Stimulated activated CD8-positive, alpha-beta memory T cell treated with anti-CD3 and anti-CD28 coated beads, Interleukin-4, amount 100 ng/mL, for 48 hours (primary cell): ENCODE measurements at places on chromosomes 6 and 20.

- no peak for DNase-seq
Observed at GRCh38 chr6:25601800-25602673, 50.0 kb upstream of the SCGN start.

DNA sequence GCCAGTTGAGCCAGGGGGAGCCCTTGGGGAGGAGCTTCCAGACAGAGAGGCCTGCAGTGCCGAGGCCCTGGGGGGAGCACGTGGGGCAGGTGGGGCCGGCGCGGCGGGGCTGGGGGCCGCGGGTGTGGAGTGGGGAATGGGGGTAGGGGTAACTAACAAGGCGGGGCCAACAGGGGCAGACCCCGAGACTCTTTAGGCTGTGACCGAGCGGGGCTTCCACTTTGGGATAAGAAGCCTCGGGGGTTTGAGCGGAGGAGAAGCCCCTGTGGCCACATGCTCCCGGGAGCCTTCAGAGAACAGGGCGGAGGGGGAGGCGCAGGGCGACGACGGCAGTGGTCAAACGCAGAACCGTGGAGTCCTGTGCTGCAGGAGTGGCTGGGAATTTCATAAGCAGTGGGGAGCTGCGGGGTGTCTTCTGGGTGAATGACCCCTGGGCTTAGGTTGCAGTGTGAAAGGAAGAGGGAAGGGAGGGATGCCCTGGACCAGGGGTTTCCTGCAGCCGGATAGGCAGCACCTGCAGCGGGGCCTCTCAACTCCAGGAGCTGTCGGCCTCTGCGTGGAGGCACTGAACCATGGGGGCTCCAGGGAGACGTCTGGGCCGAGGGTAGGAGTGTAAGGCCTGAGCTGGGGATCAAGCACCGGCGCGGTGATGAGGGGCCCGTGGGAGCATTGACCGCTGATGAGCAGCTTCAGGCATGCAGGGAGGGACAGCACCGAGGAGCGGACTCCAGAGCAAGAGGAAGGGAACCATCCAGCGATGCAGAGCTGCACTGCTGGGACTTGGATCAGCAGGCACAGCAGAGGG, 121.0 kb downstream of the SYNDIG1 start:
- no peak for DNase-seq

- no peak for DNase-seq
Observed at GRCh38 chr20:39638731-39639130, 676.6 kb downstream of the DHX35 start.

- DNase-seq = no peak
Observed at GRCh38 chr6:132780770-132781371, 17.6 kb downstream of the SLC18B1 start.

DNA sequence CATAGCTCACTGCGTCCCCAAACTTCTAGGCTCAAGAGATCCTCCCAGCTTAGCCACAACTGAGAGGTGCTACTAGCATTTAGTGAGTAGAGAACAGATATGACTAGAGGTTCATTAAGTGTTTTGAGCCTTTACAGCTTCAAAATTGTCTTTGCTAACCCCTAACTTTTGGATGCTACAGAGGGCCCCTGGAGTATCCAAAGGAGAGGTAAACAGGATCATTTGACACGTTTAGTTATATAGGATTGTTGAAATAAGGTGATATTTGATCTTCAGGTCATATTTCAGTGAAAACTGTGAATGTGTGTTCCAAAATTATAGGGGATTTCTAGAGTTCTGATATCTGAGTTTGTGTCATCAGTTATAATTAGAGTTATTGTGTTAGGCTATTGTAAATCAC, 19.2 kb upstream of the HFE start:
- no peak for DNase-seq

DNA sequence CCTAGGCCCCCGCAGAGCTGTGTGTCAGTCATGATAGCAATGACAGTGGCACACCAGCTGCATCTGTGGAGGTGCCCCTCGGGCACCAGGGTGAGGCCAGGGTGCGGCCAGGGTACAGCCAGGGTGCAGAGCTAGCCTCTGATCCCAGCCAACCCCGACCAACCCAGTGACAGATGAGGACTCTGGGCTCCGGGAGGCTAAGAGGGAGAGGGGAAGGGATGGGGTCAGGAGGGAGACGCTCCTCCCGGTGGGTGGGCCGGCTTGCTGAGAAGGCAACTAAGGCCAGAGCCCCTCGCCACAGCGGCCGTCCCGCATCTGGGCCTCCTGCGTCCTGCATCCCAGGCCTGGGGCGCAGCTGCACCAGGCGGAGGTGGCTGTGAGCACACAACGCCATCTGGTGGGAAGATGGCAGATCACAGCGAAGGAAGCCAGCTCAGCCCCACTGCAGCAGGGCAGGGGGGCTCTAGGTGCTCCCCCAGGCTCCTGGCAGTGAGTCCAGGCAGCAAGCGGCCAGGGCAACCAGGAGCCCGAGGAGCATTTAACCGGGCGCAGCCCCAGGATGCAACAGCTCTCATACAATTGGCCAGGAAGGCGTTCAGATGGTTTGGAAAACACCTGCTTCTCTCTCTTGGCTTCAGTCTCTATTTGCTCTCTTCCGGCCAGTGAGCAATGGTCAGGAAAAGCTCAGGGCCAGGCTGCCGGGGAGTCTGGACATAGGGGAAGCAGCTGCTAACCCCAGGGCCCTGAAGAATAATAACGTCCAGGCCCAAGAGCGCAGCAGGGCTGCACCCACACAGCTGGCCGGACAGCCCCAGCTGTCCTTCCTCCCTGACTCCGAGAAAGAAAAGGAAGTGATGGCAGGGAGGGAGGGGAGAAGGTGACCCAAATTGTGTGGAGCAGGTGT, 169.4 kb downstream of the TAF4 start:
- peak; percentile 47 for DNase-seq

DNA sequence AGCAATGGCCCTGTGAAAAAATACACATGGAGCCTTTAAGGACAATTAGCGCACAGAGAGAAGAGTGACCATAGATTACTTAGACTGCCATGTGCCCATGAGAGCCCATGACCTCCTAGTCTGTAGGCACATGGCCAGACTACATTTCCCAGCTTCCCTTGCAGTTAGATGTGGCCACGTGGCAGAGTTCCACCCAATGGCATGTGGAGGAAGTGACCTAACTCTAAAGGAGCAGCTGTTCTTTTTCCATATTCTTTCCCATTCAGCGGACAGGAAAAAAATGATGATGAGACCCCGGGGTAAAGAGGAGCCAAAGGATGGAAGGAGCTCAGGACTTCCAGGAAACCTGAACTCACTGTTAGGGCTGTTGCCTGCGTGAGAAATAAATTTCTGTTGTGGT, 116.6 kb downstream of the CBLN4 start:
- DNase-seq = no peak

DNA sequence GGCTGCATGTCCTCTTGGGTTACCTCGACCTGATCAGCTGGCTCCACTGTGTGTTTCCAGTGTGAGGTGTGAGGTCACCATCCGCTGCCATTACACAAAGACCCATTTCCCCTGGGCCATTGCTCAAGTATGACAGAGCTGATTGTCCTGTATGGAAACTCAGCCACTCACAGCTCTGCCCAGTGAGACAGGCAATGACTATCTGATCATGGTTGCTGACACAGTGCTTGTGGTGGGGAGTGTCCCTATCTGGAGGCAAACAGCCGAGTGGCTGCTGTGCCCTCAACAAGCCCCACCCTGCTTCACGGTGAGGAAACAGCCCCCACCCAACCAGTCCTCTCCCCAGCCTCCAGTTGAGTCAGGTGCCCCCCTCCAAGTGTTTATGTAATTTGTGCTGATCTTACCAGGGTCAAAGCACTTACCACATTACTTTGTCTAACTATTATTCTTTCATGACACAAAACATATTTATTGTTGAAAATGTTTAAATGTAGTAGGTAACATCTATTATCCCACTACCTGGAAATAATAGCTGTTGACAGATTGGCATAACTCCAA, 11.7 kb upstream of the MAPK13 start:
- DNase-seq = peak; percentile 74

- no peak for DNase-seq
Observed at GRCh38 chr6:153001767-153002612, 519 bp downstream of the MTRF1L start.

GRCh38 chr6:70686548-70687133, 19.0 kb downstream of the SMAP1 start:
- no peak for DNase-seq

DNA sequence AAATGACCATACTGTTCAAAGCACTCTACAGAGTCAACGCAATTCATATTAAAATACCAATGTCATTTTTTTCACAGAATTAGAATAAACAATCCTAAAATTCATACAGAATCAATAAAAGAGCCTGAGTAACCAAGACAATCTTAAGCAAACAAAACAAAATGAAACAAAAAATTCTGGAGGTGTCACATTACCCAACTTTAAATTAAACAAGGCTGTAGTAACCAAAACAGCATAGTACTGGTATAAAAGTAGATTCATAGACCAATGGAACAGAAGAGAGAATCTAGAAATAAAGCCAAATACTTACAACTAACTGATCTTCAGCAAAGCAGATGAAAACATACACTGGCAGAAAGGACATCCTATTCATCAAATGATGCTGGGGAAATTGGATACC, 346.9 kb upstream of the JAG1 start:
- DNase-seq = no peak

- DNase-seq = peak; percentile 75
Observed at GRCh38 chr6:2848851-2849250, 7.2 kb upstream of the SERPINB1 start.

GRCh38 chr6:22239261-22239921, 57.4 kb downstream of the PRL start:
- DNase-seq = no peak

GRCh38 chr20:39874049-39874893, 814.8 kb downstream of the MAFB start:
- DNase-seq = peak; percentile 63

DNA sequence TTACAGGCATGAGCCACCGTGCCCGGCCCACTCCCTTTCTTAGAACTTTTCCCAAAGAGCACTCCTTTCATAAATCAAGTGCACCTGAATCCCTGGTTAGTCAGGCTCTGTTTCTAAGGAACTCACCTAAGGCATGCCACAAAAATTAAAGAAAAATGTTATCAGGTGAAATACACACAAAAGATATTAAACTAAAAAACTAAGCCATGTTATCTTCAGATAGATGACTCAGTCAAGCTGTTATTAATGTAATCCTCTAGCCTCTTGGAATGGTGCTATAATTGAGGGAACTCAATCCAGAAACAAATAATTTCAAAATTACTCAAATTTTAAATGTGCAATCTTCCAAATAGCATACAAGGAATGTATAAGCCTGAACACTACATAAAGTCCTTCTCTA, 83.0 kb downstream of the TENT5A start:
- no peak for DNase-seq

- DNase-seq = no peak
Observed at GRCh38 chr6:508614-509013, 117.1 kb downstream of the IRF4 start.

GRCh38 chr6:22392711-22393110, 95.9 kb upstream of the PRL start:
- no peak for DNase-seq

DNA sequence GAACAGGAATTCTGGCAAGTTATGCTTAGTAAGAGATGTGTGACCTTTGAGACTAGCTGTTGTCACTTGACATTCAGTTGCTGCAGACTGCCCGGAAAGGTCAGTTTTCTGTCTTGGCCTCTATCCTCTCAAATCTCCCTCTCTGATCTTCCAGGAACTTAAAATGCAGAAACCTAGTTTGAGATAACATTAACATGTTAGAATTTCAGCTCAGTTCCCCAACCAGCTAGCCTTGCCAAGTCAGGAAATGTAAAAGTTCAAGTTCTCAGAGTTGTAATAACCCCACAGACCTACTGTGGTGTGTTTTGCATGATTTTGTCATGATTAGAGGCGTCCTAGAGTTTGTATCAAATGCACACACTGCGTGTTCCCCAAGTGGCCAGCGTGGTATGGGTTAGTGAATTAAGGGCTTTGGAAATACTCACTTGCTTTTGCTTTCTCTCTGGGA, 46.6 kb downstream of the DUSP22 start:
- DNase-seq = no peak

GRCh38 chr20:17559338-17559737, 10.5 kb upstream of the DSTN start:
- DNase-seq = no peak

DNA sequence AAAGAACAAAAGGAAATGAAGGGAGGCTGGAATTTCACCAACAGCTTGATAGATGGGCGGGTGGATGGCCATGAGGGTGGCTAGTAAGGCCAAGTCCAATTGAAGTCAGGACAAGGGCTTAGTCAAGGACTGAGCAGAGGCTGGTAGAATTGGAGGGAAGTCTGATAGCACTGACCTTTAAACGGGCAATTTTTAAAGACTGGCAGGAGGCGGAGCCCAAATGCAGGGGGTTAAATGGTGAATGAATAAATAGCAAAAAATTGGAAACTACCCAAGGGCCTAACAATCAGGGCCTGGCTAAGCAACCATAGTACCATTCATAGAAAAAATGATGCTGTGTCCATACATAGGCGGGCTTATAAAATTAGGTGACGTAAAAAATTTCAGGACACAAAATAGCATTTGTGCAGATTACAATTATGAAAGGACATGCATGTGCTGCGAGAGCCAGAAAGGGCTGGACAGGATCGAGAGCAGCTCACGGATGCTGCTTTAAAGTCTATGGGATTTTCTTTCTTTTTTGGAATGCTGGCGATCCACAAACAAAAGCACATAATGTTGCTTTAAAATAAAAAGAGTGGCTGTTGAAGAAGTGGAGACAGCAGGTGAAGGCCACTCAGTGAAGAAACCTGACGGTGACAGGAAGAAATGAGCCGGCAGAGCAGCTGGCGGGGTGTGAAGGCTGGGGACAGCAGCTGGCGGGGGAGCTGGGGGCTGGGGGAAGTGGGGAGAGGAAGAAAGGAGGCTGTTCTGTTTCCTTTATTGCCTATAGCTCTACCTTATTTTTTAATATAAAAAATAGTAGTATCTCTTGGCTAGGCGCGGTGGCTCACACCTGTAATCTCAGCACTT, 42.8 kb upstream of the TAF8 start:
- peak; percentile 62 for DNase-seq

GRCh38 chr6:134600671-134601070, 282.8 kb upstream of the SGK1 start:
- DNase-seq = no peak

GRCh38 chr20:17499041-17499440, 32.1 kb downstream of the BFSP1 start:
- DNase-seq = no peak

DNA sequence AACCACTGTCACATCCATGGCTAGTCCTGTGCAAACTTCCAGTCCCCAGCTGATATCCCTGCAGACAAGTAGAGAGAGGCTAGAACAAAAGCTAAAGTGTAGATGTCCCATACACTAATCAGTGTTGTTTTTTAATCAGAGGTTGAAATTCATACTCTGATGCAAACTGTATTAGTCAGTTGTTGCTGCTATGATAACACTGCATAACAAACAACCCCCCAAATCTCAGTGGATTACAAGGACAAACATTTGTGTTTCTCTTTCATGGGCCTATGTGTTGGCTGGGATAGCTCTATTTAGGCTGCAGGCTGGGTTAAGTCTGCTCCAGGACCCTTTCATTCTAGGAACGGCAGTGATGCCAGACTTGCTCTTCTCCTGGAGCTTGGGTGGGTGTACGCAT, 26.8 kb downstream of the BNIP5 start:
- DNase-seq = no peak

DNA sequence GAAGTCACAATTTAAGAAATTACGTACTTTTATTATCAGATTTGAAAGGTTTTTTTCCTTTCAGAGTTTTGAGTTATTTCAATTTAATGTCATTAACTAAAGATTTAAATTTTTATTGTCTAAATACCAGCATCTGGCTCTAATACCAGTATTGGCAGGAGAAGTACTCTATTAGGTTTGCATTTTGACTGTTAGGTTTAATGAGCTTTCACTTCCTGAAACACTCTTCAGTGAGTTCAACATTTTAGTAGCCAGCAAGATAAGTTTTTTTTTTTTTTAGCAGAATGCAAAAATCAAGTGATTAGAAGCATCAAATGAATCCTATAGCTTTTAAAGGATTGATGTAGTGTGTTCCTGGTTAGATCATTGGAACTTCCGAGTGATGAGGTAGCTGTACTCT, 34.0 kb upstream of the SCGN start:
- no peak for DNase-seq
